ENCODE measurements at places on chromosomes 3 and 15. TPM values are rescaled to one million over a fixed set of nuclear protein-coding genes. Genes with fewer than 3 reads are reported as not detected.

GRCh38 chr3:195549931-195550519, 6.9 kb upstream of the PPP1R2 start:
- no peak for DNase-seq

GRCh38 chr3:38457111-38458003, 3.7 kb downstream of the ACVR2B start:
- DNase-seq = no peak

DNA sequence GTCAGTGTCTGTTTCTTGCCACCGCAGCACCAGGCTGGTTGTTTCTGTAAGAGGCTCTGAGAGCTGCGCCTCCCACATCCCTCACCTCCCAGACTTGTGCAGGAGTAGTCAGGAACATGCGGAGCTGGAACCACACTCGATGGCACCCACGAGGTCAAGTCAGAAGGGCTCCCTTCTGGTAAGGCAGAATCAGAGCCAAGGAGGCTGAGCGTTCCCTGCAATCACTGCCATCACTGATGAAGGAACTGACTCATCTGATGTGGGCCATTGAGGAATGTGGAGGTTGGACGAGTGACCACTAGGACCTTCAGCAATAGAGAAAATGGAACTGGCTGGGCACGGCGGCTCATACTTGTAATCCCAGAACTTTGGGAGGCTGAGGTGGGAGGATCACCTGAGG, 35.7 kb upstream of the BLM start:
- DNase-seq = no peak

- DNase-seq = no peak
Measured at GRCh38 chr3:118108201-118108600, 926.4 kb downstream of the IGSF11 start.

DNA sequence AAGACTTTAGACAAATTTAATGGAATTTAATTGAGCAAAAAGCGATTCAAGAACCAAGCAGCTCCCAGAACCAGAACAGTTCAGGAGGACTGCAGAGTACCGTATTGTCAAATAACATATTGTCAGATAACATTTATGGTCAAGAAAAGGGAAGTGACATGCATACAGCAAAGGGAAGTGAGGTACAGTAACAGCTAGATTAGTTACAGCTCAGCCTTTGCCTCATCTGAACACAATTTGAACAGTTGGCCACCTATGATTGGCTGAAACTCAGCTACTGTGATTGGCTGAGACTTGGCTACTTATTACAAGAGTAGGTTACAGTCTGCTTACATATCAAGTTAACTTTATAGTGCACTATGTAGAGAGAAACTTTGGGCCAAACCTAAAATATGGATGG, 21.9 kb downstream of the ZFAND6 start:
- DNase-seq = no peak

Gene WDR93
- not detected for total RNA-seq

Gene CYP1A1
- total RNA-seq = 0.14 TPM

Gene VIPR1
- 0.43 TPM for total RNA-seq
